Bone marrow (tissue), 2 donors: ENCODE measurements at places on chromosomes 5 and 9.

GRCh38 chr9:126781186-126782052 lies 23.4 kb upstream of the ZBTB43 start:
- peak; percentile 62 for DNase-seq

DNA sequence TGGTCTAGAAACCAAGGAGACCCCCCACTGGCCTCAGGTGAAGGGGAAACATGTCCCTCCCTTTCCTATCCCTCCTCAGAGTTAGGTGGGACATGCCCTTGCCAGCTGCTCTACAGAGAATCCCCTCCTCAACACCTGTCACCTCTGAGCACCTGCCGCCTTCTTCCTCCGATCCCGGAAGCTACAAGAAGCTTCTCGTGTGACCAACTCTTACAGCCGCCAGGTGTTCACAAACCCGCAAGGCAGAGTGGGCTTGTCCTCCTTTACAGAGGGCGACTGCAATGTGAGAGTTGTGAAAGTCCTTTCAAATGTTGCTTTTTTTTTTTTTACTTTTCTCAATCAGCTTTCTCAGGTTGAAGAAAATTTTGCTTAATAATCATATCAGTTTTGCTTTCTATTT lies 3.7 kb upstream of the ICE1 start:
- DNase-seq, result no peak

- DNase-seq, result no peak
Observed at GRCh38 chr9:76692458-76693129, 71.6 kb upstream of the PCA3 start.

DNA sequence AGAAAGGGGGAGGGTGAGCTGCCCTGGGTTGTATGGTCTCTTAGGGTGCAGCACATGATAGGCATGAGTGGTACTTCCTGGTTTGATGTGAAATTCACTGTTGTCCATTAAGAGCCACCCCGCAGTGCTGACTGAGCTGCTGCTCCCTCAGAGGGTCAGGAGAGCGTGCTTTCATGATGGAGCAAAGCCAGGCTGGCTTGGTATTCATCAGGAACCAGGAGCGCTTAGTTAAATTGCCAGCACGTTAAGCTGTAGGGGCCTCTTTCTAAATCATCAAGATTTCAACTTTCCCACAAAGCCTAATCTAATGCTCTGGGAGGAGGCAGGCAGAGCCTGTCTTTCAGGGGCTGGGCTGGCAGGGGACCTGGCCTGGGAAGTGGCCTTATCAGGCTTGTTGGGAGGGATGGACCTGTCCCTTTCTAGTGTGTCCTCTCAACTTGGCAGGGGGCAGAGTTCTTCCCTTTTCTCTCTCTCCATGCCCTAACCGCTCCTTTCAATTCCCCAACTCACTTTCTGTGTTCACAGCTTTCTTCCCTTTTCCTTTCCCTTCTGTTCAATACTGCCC lies 7.9 kb downstream of the CYSTM1 start:
- DNase-seq, result no peak

DNA sequence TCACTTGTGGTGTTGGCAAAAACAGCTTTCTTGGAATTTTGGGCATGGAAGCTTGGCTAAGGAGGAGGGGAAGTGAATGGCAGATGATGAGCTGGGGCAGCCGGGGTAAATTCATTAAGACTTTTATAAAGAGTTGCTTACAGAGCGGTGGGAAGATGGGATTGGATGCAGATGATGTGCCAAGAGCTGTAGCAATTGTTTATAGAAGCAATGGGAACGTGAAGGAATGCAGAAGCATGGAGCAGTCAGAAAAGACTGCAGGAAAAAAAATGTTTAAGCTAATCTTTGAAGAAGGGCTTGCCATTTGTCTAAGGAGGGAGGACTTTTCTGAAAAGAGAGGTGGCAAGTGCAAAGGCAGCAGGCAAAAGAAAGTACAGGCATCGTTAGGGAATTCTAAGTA lies 86.6 kb upstream of the SHISAL2B start:
- no peak for DNase-seq

DNA sequence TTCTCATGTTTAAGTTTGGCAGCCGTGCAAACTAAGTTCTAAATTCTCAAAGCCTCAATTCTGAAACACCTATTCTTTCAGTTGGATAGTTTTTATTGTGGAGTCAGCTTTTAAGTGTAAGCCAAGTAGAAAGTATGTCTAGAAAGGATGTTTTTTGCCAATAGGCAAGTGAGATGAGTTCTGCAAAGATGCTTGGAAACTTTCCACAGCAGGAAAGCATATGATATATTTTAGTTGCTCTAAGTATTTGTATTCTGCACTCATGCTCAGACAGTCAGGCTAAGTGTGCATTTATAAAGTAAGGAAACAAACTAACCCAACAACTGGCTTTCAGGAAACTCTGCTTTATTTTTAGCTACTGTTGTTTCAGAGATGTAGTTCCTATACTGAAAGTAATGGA lies 67.3 kb upstream of the CDH18 start:
- no peak for DNase-seq

DNA sequence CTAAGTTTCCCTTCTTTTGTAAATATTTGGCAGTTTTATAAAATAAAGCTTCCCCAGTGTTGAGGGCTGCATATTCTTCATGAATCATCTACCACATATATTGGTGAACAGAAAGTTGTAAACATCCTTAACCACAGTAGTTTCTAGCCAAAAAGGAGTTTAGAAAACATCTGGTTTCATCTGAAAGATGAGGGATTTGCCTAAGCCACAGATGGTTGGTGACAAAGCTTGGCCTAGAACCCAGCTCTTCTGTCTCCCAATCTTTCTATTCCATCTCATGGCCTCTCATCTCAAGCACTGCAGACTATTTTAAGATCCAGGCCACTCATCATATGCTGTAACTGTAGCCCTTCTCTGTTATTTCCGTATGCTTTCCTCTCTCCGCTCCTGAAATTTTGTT lies 232.3 kb upstream of the TRPM3 start:
- DNase-seq, result no peak

GRCh38 chr5:101045689-101046088 lies 142.6 kb upstream of the ST8SIA4 start:
- no peak for DNase-seq

DNA sequence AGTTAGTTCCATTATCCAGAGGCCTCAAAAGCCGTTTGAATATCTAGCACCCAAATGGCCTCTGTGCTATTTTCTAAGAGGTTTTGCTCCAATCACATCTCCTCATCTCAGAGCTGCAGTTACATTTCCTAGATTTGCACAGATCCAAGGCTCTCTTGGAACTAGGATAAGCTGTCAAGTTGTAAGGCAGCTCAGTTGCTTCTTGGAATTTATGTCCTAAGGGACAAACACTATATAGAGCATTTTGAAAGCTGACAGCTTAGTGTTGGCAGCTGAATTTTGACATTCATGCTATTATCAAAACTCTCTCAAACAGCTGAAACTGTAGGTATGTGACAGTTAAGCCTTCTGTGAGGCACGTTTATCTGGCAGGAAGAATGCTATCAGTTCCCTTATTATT lies 97.0 kb downstream of the MACIR start:
- no peak for DNase-seq

- DNase-seq, result no peak
Observed at GRCh38 chr5:68173007-68173406, 42.5 kb upstream of the PIK3R1 start.

DNA sequence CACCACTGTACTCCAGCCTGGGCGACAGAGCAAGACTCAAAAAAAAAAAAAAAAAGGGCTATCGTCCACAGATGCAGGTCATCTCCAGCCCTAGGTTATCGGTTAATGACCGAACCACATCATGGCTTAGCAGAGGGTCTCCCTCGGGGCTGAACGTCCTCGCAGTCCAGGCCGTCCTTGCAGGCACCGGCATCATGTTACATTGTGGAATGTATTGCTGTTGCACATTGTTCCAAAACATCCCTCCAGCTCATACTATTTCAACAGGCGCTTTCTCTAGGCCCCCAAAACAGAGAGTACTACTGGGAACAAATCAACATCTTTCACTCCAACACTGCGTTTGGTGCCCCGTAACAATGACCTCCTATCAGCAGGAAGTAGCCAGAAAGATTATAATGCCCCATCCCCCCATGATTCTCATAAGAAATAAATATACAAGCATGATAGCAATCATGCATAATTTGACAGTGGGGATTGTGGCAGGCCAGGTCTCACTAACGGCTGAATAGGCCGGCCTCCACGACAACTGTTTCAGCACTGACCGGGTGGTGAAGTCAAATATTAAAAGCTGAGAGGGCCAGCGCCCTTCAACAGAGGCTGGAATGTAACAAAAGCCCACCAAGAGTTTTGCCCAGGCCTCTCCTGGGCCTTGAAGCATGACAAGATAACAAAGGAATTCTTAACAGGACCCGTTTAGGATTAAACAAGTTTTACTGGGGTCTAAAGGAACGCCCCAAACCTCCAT lies 1.1 kb upstream of the LCN9 start:
- DNase-seq, result no peak

GRCh38 chr9:75858497-75859092 lies 31.9 kb upstream of the PCSK5 start:
- no peak for DNase-seq

DNA sequence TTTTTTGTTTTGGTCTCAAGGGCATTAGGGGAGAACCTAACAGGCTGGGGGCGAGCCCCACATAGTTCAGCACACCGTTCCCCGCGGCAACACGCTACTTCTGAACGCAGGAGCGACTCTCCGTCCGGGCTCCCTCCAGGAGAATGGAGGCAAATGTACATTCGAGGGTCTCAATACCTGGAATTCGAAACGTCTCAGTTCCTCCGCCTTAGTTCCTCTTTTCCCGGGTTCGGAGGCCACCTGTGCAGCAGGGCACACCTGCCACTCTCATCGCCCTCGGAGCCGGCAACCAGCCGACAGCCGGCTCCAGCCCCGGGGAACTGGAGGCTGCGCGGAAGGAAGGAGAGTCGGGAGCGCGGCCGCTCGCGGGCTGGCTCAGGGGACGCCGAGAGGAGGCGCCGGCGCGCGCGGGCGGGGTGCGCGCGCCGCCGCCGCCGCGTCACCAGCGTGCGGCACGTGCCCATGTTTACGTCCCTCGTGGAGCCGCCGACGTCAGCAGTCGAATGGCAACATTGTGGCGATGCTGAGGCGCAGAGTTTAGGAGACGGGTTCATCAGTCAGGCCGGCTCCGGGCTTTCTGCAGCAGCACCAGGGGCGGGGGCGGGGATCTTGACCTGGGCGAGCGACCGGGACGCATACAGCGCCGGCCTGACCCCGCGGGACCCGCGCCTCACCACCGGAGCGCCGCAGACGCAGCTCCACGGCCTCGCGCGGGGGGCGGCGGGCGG lies at the start of gene JMY:
JMY (plus strand) TSS at position 498 of the 728 bp plus-strand sequence. CDS start 520 bp downstream, outside the sequence.
- no peak for DNase-seq

DNA sequence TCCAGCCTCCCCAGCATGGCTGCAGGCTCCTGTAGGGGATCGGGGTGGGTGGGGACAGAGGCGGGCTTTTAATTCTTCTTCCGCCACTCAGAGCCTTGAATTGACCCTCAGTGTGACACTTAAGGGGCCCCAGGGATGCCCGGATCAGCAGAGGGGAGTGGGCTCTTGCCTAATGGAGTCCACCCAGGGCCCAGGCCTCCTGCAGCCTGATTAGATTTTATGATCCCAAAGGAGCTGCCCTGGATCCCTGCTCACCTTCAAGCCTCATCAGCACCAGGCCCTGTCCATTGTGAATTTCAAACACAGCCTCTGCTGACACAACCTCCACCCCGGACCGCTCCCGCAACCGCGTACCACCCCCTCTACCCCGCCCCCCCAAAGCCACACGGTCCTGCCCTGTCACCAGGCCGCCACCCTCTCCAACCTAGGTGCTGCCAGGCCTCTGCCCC lies 214.1 kb upstream of the IER5L start:
- DNase-seq, result no peak

DNA sequence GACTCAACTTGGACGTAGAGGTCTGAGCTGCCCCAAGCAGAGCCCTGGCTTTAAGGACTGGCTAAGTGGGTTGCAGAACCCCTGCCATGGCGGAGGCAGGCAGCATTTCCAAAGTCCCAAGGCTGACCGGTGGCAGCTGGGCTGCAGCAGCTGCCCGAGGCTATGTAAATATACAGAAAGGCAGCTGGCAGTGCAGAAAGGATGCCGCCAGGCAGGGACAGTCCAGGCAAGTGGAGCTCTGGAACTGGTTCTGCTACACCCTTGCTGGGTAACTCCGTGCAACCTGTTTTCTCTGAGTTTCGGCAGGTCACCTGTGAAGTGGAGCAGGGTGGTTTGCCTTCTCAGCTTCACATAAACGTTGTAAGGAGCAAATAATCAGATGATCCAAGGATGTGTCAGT lies 46.0 kb downstream of the SHB start:
- DNase-seq, result no peak

DNA sequence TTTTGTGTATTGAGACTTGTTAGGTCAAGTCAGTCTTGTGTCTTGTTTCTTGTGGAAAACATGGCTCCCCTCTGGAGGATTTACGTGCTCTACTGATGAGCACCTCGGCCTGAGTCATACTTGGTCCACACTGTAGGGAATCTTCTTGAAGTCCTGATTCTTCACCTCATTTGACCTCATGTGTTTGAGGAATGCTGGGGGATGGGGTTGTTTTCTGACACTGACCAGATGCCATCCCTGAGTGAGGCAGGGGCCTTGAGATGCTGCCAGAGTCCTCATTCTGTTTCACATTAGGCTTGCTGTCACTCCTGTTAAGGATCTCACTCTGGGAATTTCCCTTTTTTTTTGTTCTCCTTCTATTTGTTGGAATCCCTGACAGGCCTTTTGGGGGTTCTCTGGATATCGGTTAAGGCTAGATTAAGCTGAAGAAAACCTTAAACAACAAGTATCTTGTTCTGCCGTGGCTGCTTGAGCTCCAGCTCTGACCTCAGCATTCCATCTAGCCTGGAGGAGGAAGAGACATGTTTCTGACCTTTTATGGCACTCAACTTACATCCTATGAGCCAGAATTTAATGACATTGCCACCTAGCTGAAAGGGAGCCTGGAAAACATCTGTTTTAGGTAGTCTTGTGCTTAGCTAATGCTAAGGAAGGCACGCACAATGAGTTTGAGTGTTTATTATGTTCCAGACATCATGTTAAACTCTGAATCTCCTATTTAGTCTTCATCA lies 20.6 kb downstream of the TCOF1 start:
- no peak for DNase-seq

DNA sequence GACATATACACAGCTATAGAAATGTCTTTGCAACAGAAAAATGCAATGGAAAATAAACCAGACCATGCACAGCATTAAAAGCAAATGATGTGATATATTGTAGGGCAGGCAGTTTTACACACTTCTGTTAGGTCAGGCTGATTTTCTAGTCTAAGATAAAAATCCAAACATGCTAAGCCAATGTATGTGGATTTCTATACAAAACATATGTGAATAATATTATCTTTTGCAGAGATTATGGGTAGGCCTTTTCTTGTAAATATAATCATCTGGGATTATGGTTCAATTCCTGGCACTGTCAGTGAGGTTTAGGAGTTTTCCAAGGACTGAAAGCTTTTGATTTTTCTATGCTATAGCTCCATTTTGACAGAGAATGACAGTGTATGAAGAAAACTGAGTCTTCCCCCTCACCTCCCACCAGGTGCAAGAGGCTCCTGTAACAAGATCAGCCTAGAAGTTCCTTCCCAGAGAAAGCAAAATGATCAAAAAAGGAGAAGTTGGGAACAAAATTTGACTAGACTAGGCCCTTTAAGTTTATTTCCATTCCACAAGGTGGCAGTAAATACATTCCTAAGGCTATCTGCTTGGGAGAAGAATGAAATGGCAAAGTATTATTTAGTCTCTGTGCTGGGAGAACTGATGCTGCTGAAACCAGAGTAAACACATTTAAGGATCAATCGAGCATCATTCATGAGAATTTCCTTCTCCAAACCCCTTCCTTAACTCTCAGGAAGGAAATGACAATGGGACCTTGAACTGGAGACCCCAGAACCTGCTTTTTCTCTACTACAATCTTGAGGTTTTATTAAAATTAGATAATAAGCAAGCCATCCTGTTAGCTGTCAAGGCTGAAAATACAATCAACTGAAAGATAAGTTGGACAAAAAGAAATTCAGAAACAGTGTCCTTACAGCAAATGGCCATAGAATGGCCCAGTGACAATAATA lies 133.0 kb upstream of the TUT7 start:
- DNase-seq, result no peak

GRCh38 chr5:82894716-82895115 lies 182.5 kb downstream of the TMEM167A start:
- no peak for DNase-seq
